ENCODE measurements at places on chromosomes 6 and 20.

GRCh38 chr6:131231891-131232290 lies 96.6 kb downstream of the AKAP7 start:
- no peak for DNase-seq

DNA sequence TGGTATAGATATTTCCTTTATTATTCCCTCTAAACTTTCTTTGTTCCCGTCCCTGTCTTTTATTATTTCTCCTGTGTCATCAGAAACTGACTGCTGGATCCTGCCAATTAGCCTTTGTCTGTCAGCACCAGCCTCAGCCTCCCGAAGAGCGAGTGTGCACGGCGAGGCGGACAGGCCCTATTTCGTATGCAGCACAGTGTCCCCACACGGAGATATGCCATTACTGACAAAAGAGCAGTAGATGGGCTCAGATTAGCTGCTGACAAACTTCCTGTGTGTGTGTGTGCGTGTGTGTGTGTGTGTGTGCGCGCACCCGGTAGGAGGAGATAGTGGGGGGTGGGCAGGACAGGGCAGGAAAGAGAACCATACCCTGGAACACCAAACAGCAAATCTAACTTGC lies 99.5 kb upstream of the ZFP64 start:
- no peak for DNase-seq

- no peak for DNase-seq
Measured at GRCh38 chr6:32092760-32093497, 16.2 kb downstream of the TNXB start.

DNA sequence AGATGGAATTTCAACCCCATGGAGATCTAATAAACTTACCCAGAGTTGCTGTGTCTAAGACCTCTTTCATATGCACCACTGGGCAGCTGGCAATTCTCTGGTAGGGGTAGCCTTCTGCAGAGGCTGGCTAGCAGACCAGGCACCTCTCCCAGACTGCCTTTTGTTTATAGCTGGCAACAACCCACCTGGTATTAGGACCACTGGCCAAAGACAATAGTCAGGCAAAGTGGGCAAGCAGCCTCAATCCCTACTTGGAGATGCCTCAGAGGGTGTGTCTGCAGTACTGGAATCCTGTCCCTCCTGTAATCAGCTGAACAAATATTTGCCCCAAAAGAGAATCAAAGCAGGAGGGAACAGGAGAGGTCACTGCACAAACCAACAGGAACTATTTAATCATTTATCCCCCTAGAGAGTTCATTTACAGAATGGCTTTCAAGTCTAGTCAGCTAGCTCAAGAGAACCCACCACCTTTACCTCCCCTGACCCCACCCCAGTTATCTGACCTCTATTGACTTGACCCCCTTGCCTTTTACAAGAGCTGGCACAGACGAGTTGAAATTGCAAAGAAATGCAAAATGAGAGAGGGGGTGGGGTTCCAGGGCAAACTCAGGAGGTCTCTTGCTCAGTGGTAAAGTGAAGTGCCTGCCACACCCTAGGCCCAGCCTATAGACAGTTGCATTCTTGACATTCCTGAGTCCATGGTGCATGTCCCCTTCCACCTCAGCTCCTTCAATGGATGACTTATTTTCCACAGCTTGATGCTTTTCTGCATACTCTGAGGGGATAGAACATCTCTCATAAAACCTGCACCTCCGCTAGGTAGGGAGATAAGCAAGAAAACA lies 2.8 kb downstream of the BCL2L1 start:
- no peak for DNase-seq

GRCh38 chr6:150237626-150238025 lies 94.8 kb downstream of the PPP1R14C start:
- DNase-seq, result no peak

DNA sequence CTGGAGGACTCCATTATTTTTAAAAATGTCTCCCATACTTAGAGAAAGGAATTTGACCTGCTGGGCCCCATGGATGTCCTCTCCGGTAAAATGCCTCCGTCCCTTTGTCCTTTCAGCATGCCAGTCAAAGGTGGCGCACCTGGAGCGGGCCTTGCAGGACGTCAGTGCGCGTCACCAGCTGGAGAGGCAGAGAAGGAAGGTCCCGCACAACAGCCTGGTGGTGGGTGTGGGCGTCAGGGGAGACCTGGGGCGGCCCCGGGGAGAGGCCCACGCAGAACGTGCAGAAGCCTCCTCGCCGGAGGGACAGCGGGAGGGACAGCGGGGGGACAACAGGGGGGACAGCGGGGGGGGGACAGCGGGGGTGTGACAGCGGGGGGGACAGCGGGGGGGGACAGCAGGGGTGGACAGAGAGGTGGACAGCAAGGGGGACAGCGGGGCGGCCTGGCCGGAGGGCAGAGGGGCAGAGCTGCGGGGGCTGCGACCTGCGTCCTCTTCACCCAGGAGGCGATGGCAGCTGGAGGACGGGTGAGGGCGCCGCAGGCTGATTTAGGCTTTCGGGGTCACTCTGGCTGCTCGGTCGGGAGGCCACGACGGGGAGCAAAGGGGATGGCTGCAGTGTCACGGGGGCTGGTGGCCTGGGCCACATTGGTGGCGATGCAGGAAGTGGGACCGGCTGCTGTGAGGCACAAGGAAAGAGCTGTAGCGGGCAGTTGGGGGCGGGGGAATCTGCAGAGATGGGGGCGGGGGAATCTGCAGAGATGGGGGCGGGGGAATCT lies 859 bp upstream of the KIF25 start:
- no peak for DNase-seq

DNA sequence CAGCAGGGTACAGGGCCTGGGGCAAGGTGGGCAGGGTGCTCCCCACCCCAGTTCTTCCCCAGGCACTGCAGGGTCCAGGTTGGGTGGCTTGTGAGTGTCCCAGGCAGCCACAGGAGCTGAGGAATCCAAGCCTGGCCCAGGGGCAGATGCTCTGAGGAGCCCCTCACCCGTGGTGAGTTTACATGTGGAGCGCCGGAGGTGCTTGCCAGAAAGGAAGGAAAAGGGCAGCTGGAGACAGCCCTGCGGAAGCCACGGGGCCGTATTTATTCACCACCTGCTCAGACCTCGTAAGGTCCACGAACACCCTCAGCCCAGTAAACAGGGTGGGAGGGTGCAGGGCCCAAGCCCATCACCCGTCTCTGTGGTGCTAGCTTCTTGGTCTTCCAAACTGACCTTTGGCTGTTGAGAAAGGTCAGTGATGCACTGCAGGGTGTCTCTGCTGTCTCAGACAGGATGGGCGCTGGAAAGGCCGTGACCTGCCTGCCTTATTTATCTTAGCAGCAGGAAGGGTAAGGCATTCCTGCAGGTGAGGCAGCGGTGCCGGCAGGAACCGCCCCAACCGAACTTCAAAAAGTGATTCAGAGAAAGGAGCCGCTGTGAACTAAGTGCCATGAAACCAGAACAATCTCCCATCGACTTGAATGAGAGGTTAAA lies 4.0 kb upstream of the FRMD1 start:
- no peak for DNase-seq

GRCh38 chr20:62704341-62704948 lies 4.2 kb upstream of the NTSR1 start:
- no peak for DNase-seq

GRCh38 chr6:35428421-35429149 lies 23.6 kb upstream of the FANCE start:
- no peak for DNase-seq

GRCh38 chr6:83615025-83615999 lies 93.6 kb downstream of the SNAP91 start:
- no peak for DNase-seq

DNA sequence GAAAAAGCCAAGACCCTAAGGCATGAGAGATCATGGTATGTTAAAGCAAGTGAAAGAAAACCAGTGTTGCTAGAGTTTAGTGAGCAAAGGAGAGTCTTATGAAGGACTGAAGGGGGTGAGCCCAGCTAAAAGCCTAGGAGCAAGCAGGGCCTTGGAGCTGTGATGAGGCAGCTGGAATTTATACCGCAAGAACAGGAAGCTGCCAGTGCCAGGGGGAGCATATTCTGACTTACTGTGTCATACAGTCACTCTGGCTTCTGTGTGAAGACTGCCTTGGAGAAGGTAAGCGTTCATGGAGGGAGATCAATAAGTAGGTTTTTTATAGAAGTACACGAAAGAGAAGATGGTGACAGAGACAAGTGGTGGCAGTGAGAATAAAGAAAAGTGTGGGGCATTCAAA lies 308.9 kb upstream of the THEMIS start:
- DNase-seq, result no peak

DNA sequence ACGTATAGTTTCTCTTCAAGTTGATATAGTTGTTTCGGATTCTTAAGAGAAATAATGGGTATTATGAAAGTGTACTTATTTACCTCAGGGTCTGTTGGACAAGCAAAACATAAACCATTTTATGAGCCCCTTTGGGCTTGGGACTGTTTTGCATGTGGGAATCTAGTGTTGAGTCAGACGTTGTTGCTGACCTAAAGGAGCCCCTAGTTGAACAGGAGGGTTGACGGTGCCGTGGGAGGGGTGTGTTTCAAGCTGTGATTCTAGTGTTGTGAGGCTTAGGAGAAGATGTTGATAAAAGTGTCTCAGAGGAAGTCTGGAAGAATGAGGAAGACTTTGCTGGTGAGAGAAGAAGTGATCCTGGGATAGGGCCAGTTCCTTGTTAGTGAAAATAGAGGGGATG lies 140.0 kb downstream of the ARID1B start:
- no peak for DNase-seq

GRCh38 chr20:44450281-44450889 lies 25.3 kb upstream of the TTPAL start:
- no peak for DNase-seq

GRCh38 chr20:5153612-5154542 lies 27.1 kb downstream of the CDS2 start:
- no peak for DNase-seq

GRCh38 chr6:115610696-115611095 lies 450.0 kb downstream of the FRK start:
- DNase-seq, result no peak

DNA sequence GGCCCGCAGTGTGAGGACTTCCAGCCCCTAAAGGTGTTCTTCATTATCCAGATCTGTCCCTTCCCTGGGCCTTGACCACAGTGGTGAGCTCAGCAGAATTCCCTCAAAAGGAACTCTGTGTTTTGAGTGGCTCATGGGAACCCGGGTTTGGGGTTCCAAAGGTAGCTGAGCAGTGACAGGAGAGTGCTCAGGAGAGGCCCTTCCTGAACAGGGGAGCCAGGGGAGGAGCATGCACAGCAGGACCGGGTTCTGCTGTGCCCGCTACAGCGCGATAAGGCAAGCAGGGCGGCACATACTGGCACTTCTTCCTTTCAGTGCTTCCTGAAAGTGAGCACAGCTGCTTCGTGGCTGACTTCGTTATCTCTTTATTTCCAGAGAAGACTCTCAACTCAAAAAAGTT lies 88.3 kb downstream of the SSR1 start:
- DNase-seq, result no peak

GRCh38 chr20:45467861-45468260 lies 1.7 kb upstream of the WFDC2 start:
- DNase-seq, result no peak

DNA sequence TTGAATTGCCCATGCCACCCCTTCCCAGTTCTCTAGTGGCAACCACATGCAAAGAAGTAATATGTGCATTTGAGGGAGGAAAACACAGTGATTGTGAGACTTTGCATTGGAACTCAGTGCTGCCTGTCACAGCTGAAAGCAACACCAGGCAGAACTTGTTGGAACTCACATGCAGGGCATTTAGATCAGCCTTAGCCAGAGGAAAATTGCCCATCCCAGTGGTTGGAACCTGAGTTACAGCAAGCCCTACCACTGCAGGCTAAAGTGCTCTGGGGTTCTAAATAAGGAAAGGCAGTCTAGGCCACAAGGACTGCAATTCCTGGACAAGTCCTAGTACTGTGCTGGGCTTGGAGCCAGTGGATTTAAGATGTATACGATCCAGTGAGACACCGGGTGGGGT lies 245.3 kb upstream of the UFL1 start:
- DNase-seq, result no peak

DNA sequence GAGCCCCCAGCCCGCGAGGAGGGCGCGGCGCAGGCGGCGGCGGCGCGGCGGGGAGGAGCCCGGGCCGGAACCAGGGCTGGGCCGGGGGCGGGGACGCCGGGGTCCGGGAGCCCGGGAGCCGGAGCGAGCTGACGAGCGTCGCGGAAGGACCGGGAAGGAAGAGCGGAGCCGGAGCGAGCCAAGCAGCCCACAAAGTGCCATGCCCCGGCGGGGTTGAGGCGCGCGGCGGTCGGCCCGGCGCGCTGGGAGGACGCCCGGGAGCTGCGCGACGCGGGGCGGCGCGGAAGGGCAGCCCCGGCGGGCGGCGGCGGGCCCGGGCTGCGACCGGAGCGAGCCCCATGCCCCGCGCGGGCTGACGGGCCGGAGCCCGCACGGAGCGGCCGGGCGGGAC lies 289 bp downstream of the FOXP4 start:
- DNase-seq, result no peak

DNA sequence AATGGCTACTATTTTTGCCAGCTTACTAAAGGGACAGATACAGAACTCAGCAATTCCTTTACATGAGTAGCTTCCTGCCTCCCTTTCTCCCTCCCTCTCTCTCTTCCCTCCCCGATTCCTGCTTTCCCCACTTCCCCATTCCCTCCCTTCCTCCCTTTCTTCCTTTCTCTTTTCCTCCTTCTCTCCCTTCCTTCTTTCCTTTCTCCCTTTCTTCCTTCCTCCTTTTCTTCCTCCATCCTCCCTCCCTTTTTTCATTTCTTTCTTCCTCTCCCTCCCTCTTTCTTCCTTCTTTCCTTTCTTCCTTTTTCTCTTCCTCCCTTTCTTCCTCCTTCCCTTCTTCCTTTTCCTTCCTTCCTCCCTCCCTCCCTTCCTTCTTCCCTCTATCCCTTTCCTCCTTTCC lies 178.1 kb downstream of the RNF144B start:
- DNase-seq, result no peak

- DNase-seq, result no peak
Measured at GRCh38 chr20:39789411-39789810, 827.3 kb downstream of the DHX35 start.

GRCh38 chr6:6351511-6352025 lies 31.1 kb upstream of the F13A1 start:
- DNase-seq, result no peak

DNA sequence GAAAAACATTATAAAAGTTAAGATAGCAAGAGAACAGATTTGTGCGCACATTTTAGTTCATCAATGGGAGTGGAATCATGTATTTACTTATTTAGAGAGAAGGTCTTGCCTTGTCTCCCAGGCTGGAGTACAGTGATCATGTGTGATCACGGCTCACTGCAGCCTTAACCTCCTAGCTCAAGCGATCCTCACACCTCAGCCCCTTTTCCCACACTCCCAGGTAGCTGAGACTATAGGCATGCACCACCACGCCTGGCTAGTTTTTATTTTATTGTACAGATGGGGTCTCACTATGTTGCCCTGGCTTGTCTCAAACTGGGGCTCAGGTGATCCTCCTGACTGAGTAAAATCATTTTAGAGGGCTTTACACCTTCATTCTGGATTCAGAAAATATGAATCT lies 72.3 kb upstream of the ADGRF1 start:
- DNase-seq, result no peak

GRCh38 chr6:62192593-62192992 lies 93.4 kb downstream of the KHDRBS2 start:
- DNase-seq, result no peak

- no peak for DNase-seq
Measured at GRCh38 chr6:20876036-20876435, 341.8 kb downstream of the CDKAL1 start.
